Stromal cell of bone marrow (primary cell): ENCODE measurements at places on chromosomes 11 and 22.

DNA sequence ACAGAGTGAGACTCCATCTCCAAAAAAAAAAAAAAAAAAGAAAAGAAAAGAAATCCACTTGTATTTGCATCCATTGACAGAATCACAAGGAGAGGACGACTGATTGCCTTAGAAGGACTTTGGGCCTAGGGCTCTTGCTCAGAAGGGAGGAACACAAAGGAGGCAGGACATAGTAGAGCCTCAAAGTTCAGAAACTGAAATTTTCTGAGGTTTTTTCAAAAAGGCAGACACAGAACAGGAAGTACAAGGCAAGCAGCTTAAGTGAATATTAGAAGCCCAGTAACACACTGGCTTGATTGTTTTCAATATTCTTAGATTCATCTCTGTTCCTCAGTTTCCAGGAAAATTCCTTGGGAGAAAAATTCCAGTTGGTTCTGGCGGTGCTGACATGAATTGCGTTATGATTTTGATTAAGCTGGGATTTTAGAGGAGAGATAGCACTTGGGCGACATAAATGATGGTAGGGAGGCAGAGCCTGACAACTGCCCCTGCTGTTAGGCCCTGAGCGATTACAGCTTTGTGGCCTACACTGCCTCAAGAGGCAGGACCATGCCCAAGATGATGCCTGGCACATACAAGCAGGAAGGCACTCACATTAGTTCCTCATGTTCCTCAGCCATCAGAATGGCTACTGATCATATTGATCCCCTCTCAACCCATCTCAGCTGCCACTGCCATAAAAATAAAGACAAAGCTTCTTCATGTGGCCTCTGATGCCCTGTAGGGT lies 15.3 kb downstream of the CLPB start:
- DNase-seq: no peak

- DNase-seq: no peak
Measured at GRCh38 chr11:69293087-69293486, 868 bp upstream of the MYEOV start.

- DNase-seq: no peak
Measured at GRCh38 chr11:84313830-84314359, 1027.7 kb upstream of the CCDC90B start.

- no peak for DNase-seq
Measured at GRCh38 chr11:59810911-59811259, 307 bp upstream of the MRPL16 start.

DNA sequence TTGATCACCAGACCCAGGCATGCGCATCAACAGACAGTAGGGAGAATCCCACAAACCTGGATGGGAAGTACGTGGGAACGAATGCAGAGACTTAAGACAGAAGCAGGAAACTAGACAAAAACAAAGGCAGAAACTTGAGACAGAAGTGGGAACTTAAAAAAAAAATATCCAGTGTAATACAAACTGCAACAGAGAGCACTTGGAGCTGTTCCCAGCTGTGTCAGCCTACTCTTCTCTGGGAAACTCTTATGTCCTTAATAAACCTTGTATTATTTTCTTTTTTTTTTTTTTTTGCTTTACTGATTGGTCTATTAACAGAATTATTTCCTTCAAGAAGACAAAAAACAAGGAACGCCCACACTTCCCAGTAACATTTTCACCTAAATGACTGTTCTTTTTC lies 1818.1 kb upstream of the RAG2 start:
- peak; percentile 39 for DNase-seq

GRCh38 chr11:122024278-122024677 lies 91.7 kb downstream of the BLID start:
- DNase-seq: no peak
